ENCODE measurements at places on chromosomes 2 and 18. TPM values are rescaled to one million over a fixed set of nuclear protein-coding genes. Genes with fewer than 3 reads are reported as not detected.

DNA sequence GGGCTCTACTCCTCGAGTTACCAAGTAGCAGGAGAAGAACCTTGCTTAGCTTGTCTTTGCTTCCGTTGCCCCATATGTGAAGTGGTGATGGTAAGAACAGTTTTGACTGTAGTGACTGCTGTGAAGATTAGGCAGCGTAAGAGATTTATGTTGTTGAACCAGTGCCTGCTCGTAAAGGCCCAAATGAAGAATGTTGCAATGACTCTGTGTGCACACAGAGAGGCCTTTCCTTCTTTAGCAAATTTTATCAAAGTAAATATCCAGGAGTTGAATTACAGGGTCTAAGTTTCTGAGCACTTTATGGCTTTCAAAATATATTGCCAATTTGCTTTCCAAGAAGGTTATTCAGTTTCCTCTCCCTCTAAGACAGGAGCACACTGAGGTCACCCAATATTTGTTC lies 14.5 kb downstream of the NTSR2 start:
- H3K27me3 ChIP-seq: peaks cover 15% of the 10 kb centered on the region
- no peak for DNase-seq
- H3K4me1 ChIP-seq: no peaks in the 10 kb centered on the region
- H3K4me3 ChIP-seq: no peak overlapping the region
- H3K36me3 ChIP-seq: no peaks in the 10 kb centered on the region
- H3K27ac ChIP-seq: no peak overlapping the region

GRCh38 chr18:58087928-58088690 lies 44.1 kb downstream of the NEDD4L start:
- H3K4me1 ChIP-seq: no peaks in the 10 kb centered on the region
- no peaks in the 10 kb centered on the region for H3K27me3 ChIP-seq
- no peaks in the 10 kb centered on the region for H3K36me3 ChIP-seq
- H3K4me3 ChIP-seq: no peak overlapping the region

DNA sequence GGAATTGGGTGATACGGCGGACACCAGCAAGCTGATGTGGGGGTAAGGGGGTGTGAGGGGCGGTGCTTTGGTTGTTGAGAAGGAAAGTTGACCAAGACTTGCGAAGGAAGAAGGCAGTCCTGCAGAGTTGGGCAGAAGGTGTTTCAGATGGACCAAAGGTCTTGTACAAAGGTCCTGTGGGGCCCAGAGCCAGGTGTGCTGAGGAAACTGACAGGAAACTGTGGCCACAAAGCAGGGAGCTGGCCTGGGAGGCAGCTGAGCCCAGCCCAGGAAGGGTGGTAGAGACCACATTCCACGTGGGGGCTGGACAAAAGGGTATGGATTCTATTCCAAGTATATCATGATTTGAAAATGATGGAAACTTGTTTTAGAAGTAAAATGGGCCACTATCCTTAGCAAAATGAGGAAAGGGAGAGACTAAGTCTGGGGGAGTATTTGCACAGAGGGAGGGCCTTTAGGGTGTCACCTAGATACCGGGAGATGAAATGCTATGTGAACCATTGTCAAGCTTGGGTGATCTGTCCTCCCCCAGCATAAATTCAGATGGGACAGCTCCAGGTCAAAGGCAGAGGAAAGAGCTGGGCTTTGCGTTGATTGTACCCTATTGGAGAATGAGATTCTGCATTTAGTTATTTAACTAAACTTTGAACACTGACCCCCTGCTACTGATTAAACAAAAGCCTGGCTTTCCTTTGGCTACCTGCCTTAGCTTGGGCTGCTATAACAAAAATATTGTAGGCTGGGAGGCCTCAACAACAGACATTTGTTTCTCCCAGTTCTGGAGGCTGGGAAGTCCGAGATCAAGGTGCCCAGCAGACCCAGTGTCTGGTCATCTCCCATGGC lies 4.3 kb upstream of the EDAR start:
- no peaks in the 10 kb centered on the region for H3K36me3 ChIP-seq
- H3K27me3 ChIP-seq: peaks cover 12% of the 10 kb centered on the region
- no peaks in the 10 kb centered on the region for H3K4me1 ChIP-seq

- no peak overlapping the region for H3K4me3 ChIP-seq
- H3K27ac ChIP-seq: no peak overlapping the region
- H3K36me3 ChIP-seq: no peaks in the 10 kb centered on the region
- peaks cover 28% of the 10 kb centered on the region for H3K27me3 ChIP-seq
- no peaks in the 10 kb centered on the region for H3K4me1 ChIP-seq
These were observed 582 bp downstream of the RTP5 start for GRCh38 chr2:241870081-241870541.

VIL1 gene
- total RNA-seq: not detected

GRCh38 chr18:2909431-2910140 lies 62.8 kb downstream of the EMILIN2 start:
- no peak overlapping the region for H3K4me3 ChIP-seq
- peaks cover 11% of the 10 kb centered on the region for H3K36me3 ChIP-seq
- peaks cover 3% of the 10 kb centered on the region for H3K4me1 ChIP-seq
- no peaks in the 10 kb centered on the region for H3K27me3 ChIP-seq
- no peak overlapping the region for H3K27ac ChIP-seq
- DNase-seq: no peak

DNA sequence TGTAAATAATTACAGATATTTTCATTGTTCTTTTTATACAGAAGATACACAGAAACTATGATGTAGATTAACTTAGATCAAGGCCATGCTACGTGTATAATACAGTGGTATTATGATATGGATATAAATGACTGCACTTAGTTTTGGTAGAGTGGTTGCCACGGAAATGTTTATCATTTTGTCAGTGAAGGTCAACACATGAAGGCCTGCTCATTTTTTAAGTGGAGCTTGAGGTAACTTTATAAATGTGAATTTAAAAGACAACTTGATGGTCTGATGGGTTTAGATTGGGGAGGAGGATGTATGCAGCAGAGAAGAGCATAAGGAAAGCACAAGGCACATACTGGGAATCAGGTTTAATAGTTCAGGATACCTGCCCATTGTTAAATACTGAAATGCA lies 14.4 kb upstream of the BBS5 start:
- H3K4me3 ChIP-seq: no peak overlapping the region
- DNase-seq: no peak
- no peak overlapping the region for H3K27ac ChIP-seq
- H3K4me1 ChIP-seq: peaks cover 8% of the 10 kb centered on the region

DNA sequence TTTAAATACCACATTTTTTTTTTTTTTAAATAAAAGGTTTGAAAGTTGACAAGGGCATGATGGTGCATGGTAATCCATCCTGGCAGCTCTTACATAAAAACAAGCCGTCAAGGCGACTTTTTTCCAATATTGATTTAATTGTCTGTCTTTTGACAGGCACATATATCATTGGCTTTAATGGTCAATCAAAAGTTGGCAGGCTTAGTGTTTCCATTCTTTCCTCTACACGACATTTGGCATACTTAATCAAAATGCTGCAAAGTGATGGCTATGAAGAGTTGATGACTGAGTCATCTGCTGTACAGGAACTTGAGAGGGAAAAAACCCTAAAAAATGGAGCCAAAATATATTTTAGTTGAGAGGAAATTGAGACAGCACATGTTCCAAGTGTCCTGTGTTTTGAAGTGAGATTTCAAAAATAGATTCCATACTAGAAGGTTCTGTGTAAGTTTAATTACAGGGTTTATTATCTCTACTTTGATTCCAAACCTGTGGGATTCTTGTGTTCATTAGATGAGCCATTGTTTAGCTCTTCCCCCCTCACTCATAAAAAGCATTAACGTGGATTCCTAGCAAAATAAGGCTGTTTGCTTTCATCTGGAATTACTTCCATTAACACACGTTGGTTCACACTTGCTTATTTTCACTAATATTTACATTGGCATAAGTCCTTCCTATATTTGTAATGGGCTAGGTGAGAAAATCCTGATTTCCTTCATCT lies 3.2 kb downstream of the TSHZ1 start:
- H3K27ac ChIP-seq: no peak overlapping the region
- DNase-seq: peak; percentile 65
- no peaks in the 10 kb centered on the region for H3K27me3 ChIP-seq
- peak overlapping the region; percentile 73 for H3K4me3 ChIP-seq
- peaks cover 10% of the 10 kb centered on the region for H3K4me1 ChIP-seq

CYP27A1 gene
- 40.6 TPM for total RNA-seq

GRCh38 chr2:62489162-62489561 lies 16.8 kb downstream of the TMEM17 start:
- no peak overlapping the region for H3K4me3 ChIP-seq
- peaks cover 2% of the 10 kb centered on the region for H3K4me1 ChIP-seq

DNA sequence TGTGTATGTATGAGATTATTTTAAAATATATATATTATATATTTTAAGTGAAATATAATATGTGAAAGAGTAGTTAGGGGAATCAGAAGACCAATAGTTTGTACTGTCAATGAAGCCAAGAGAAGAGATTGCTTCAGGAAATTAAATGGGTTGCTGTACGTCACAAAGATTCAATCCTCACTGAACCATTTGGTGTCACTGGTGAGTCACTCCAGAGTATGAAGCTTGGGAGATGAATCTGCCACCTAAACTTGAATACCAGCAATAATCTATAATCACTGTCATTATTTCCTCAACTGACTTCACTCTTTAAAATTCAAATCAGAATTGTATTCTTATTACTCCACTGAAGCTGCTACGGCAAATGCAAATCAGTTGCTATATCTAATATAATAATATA lies 41.9 kb upstream of the SCN9A start:
- no peak overlapping the region for H3K4me3 ChIP-seq
- H3K36me3 ChIP-seq: no peaks in the 10 kb centered on the region
- peak; percentile 74 for DNase-seq
- H3K4me1 ChIP-seq: no peaks in the 10 kb centered on the region
- H3K27me3 ChIP-seq: no peaks in the 10 kb centered on the region

VAMP8 gene
- total RNA-seq: 2.1 TPM

GRCh38 chr2:56626927-56627326 lies 443.1 kb downstream of the CCDC85A start:
- H3K27me3 ChIP-seq: no peaks in the 10 kb centered on the region
- no peak overlapping the region for H3K27ac ChIP-seq
- DNase-seq: no peak
- no peaks in the 10 kb centered on the region for H3K4me1 ChIP-seq
- no peak overlapping the region for H3K4me3 ChIP-seq
- no peaks in the 10 kb centered on the region for H3K36me3 ChIP-seq

DNA sequence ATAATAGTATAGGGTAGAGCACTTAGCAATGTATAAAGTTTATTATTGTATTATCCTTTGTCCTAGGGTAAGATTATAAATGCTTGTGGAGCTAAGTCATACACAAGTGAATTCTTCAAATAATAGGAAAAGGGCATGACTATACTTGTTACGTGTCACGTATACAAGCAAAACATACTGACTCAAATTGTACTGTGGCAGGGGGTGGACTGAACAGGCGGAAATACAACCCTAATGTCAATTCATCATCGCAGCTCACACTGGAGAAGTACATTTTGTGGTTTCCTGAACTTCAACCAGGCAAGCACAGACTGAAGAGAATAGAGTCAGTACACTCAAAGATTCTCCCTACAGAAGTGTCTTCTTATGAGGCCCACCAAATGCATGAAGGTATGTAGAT lies 201.0 kb downstream of the MBD2 start:
- H3K27ac ChIP-seq: no peak overlapping the region
- H3K27me3 ChIP-seq: no peaks in the 10 kb centered on the region
- H3K36me3 ChIP-seq: no peaks in the 10 kb centered on the region
- H3K4me3 ChIP-seq: no peak overlapping the region

DNA sequence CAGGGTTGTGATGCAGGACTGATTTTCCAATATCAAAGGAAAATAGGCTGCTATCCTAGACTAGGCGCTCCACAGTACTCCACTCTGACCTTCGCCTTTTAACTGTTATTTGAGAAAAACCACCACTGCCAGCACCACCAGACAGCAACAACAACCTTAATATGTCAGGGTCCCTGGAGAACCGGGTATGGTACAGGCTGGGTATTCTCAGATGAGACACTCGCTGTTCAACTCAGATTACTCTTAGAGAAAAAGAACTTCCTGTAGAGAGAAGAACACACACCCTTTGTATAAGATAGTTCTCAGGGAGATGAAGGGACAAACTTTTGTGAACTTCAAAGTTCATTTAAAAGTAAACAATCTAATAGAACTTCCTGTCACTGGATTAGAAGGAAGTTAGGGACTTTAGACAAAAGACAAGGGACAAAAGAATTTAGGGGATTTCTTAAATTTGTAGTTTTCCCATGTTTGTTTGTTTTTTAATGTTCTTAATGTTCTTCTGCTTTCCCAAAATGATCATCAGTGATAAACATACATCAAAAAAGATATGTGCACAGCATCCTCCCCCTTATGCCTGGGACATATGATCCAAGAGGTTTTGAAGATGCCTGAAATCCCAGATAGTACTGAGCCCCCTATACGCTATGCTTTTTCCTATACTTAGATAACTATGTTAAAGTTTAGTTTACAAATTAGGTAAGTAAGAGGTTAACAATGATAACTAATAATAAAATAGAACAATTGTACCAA lies 41.3 kb upstream of the PPP1R1C start:
- no peak overlapping the region for H3K27ac ChIP-seq
- no peak for DNase-seq
- H3K27me3 ChIP-seq: no peaks in the 10 kb centered on the region
- no peaks in the 10 kb centered on the region for H3K36me3 ChIP-seq
- peaks cover 3% of the 10 kb centered on the region for H3K4me1 ChIP-seq

FOXD4L1 gene
- 0.17 TPM for total RNA-seq

- H3K4me3 ChIP-seq: peak overlapping the region; percentile 99
- H3K27ac ChIP-seq: peak overlapping the region; percentile 98
- H3K4me1 ChIP-seq: peaks cover 2% of the 10 kb centered on the region
- H3K36me3 ChIP-seq: no peaks in the 10 kb centered on the region
- peak; percentile 32 for DNase-seq
- no peaks in the 10 kb centered on the region for H3K27me3 ChIP-seq
These were observed 558 bp downstream of the MRPS5 start for GRCh38 chr2:95121093-95121406.

C1D gene
- 28.8 TPM for total RNA-seq

TYMS gene
- total RNA-seq: 16.8 TPM

PROM2 gene
- 0.26 TPM for total RNA-seq

RAB31 gene
- total RNA-seq: 29.6 TPM

DNA sequence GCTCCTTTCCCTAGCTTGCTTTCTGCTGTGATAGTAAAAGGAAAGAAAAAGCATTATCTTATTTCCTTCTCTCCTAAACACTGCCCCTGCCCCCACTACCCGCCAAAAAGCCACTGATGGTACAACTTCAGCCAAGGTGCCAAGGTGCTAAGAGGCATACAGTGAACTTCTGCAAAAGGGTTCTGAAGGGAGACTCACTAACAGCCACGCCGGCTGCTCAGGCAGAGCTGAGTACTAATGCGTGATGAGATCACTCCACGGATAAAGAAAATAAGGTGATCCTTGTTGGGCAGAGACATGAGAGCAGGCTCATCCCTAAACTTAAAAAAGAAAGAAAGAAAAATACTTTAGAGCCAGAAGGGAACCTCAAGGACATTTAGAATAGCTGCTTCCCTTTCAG lies 60.5 kb upstream of the PXDN start:
- no peaks in the 10 kb centered on the region for H3K4me1 ChIP-seq
- H3K27me3 ChIP-seq: peaks cover 9% of the 10 kb centered on the region
- no peak for DNase-seq
- H3K4me3 ChIP-seq: no peak overlapping the region
- H3K27ac ChIP-seq: no peak overlapping the region
